ENCODE measurements at places on chromosomes 13 and 19.
A peak's percentile ranks its signal among the peaks of the same experiment; 100 is the strongest.

DNA sequence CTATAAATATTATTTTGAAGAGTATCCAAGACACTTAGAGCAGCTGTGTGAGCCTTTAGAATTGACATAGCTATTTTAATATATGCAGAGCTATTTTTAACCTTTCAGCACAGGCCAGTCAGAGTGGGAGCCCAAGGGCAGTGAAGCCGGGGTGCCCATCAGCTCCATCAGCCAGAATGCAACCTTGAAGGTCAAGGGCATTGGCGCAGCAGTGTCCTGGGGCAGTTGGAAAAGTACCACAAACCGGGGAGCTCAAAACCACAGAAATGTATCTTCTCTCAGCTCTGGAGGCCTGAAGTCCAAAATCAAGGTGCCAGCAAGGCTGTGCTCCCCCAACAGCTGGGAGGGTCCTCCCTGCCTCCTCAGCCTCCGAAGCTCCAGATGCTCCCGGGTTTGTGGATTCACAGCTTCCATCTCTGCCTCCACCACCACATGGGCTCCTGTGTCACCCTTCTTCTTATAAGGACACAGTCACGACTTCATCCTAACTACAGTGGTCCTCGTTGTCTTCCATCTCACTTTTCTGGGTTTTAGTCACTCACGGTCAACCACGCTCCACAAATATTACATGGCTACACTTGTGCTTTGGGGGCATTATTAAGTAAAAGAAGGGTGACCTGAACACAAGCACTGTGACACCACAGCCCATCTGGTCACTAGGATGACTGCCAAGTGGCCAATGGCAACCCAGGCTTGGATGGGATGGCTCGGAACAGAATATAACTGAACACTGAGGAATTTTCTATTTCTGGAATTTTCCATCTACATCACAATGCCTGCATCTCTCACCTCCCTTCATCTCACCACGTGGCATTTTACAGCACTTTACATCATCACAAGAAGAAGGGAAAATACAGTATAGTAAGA is 15.9 kb upstream of the GAS6 start:
- no peak for DNase-seq

DNA sequence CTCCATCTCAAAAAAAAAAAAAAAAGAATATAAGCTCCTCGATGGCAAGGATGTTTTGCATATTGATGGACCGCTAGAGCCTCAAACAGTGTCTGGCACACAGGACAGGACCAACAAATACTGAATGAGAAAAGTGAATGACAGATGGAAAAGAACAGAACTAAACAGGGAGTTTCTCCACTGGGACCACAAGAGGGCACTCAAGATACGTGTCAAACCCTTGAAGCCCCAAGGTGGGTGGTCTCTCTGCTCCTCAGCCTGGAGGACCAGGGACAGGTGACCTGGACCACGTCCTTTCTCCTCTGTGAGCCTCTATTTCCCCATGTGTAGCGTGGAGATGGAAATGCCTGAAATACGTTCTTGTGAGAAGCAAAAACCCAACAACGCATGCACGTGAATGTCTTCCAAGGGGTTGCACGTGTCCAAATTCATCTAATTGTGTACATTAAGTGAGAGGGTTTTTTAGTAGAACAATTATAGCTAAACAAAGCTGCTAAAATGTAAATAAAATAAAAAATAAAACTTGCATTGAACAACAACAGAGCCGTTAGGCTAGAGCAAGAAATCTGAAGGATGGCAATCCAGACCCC is 5.7 kb upstream of the CDC42EP5 start:
- DNase-seq = no peak

DNA sequence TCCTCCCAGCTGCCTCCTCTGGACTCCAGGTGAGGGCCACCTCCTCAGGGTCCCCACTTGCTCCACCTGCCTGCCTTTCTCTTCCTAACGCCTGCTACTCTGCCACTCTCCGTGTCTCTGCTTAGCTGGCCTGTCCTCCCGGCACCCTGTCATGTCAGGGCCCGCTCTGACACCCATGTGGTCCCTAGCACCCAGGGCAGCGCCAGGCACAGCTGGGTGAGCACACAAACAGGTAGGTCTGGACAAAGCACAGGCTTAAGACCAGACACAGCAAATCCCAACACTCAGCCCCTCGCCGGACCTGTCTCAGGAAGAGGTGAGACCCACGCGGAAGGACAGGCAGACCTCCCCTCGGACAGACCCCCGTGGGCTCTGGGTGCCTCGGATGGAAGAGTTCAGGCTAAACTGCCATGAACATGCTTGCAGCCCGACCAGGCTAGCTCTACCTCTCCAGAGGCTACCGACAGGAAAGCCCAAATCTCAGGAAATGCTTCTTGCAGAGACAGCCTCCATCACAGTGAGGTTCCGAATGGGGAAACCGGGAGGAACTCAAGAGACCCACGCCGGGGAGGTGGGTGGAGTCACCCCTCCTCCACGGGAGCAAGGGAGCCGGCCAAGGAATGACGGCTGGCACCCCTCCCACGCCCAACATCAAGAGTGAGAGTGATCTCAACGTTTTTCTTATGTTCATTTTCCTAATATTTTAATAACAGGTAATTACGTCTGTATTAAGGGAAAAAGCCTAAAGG is 12.5 kb downstream of the ZNF787 start:
- no peak for DNase-seq

DNA sequence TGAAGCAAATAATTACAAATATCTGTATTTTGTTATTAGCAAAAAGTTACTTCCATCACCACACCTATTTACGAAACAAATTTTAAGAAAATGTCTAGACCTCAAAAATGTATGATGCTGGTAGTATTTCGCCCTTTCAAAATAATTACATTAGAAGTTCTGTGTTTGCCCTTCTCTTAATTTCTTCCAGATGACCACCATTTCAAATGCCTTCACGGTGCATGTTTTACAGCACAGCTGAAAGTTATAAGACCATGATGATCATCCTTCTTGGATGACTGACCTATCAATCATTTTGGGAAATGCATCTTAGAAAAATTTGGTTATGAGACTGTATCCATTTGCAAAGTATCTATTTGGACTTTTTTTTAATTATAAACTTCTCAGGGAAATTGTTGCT is 390.8 kb downstream of the SLITRK6 start:
- DNase-seq = no peak

GRCh38 chr19:33040994-33041827 is 23.5 kb downstream of the RHPN2 start:
- DNase-seq = peak; percentile 82

GRCh38 chr13:75425216-75426009 is 56.6 kb downstream of the TBC1D4 start:
- no peak for DNase-seq

GRCh38 chr13:73324842-73325722 is 266.3 kb downstream of the KLF5 start:
- no peak for DNase-seq

GRCh38 chr13:69008499-69008898 is 1099.1 kb upstream of the ATXN8OS start:
- DNase-seq = no peak

DNA sequence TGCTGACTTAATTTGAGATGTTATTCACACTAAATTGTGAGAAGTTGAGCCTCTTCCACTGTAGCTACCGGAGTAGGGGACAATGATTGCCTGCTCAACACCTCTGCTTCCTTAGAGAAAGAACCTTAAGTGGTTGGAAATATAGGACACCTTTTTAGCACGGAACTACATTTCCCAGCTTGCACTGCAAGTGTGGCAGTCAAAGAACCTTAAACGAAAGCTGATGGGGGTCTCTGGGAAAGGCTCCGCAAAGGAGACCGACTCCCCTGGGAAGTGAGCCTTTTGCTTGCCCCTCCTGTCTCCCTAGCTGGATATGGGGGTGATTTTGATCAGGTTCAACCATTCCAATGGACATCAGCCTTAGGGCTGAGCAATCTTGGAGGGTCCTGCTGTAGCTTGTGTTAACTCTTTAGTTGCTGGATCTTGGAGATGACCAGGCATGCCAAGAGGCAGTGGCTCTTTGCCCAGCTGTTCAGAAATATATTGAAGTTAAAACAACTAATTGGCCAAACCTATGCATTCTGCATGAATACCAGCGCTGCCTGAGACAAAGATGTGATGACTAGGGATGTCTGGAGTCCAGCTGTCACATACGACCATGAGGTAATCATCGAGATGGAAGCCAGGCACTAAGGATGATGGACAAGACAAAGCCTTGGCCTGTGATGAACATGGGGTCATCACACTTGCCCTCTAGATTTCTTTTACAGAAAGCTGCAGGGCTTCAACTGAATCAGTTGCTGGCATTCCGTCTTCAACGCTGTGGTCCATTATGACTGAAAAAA is 286.5 kb downstream of the FOXO1 start:
- no peak for DNase-seq

- DNase-seq = no peak
Measured at GRCh38 chr13:103931331-103931845, 865.2 kb upstream of the SLC10A2 start.

DNA sequence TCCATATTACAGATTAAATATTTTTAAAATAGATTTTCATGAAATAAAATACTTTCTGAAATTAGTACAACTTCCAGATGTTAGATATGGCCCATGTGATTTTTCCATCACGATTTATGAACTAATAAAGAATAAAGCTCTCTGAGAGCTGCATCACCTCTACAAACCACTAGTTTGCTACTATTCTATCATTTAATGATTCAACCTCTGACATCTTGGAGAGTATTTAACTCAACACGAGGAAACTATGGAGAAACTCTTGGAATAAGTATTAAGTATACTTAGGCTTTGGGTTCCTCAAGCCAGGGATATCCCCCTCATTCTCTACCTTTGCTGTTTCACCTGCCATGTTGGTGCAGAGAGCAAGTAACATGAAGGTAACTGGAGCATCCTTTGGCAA is 55.7 kb downstream of the DACH1 start:
- no peak for DNase-seq

DNA sequence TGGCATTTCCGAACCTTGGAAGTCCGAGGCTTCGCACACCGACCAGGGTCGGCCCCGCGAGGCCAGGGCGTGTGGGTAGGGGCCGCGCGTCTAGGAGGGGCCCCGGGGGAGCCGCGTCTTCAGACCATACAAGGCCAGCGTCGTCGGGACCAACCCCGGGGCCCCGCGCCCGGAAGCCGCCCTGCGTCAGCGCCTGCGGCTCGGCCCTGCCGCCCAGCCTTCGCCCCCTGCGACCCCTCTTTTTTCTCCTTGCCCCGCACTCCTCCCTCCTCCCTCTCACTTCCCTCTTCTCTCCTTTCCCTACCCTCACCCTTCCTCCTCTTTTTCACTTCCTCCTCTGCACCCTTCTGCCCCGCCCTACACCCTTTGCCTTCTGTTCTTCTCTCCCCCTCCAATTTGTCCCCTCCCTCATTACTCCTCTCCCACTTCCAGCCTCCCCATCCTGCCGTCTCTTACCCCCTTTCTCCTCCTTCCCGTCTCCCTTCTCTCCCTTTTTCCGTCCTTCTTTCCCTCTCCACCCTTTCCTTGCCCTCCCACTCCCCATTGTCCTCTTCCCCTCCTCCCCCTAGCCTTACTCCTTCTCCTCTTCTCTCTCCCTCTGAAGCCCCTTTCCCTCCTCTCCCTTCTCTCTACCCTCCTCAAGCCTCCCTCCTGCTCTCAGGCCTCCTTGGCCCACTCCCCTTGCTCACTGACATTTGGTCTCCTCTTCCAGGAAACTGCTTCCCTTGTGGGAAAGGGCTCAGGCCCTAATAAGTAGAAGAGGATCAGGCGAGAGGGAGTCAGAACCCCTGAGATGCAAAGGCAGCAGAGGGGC is 2.2 kb upstream of the PLEKHG2 start:
- DNase-seq = no peak

DNA sequence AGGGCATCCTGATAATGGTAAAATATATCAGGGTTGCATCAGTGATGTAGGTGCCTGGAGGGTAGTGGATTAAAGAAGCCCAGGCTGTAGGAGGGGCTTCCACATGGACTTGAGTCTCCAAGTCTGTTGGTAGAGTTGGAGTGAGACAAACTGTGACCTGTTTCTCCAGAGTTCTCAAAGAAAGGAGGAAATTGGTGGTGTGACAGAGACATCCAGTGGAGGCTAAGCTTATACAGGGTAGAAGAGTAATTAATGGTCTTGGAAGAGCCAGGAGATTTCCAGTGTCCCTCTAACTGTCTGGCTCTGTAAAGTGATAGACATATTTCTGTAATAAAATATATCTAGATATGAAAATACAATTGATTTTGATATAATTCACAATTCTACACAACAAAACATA is 61.1 kb downstream of the GPC5 start:
- DNase-seq = no peak

DNA sequence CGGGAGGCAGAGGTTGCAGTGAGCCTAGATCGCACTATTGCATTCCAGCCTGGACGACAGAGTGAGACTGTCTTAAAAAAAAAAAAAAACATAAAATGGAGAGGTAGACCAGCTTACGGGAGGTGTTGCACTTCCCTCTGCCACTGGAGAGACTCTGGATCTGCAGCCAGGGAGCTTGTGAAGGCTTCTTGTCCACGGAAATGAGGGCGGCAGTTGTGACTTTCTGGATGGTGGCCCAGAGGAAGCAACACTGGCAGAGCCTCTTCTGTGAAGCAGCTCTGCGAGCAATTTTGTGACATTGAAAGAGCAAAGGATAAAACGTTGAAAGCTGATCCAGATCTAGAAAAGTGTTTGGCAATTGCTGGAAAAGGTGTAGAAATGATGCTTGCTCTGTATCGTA is 10.4 kb downstream of the SPINT2 start:
- DNase-seq = no peak

- DNase-seq = no peak
Measured at GRCh38 chr19:5334366-5334739, 6.3 kb downstream of the PTPRS start.

- DNase-seq = no peak
Measured at GRCh38 chr13:23671897-23672296, 101.7 kb downstream of the TNFRSF19 start.

GRCh38 chr19:1070931-1071791 is 4.2 kb downstream of the ARHGAP45 start:
- DNase-seq = no peak

GRCh38 chr19:19131989-19132388 is 6.3 kb downstream of the TMEM161A start:
- DNase-seq = no peak

DNA sequence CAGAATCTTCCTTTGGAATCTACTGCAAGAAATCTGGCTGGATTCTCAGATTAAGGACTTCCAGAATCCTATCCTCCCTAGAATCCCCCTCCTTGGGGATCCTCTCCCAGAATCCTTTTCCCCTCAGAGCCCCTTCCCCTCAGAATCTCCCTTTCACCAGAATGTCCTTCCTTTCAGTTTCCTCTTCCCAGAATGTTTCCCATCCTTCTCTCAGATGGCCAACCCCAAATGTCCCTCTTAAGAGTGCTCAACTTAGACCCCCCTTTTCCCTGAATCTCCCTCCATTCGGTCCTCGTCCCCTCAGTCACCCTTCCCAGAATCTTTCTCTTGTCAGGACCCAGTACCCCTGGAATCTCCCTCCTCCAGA is 584 bp upstream of the RPS16 start:
- DNase-seq = no peak

- DNase-seq = no peak
Measured at GRCh38 chr19:1837625-1838105, 10.6 kb downstream of the REXO1 start.
